ENCODE measurements at places on chromosomes 11 and 22. TPM values are rescaled to one million over a fixed set of nuclear protein-coding genes. Genes with fewer than 3 reads are reported as not detected.

OR6M1 gene
- total RNA-seq, result not detected

CREB3L1 gene
- not detected for total RNA-seq

BACE1 gene
- total RNA-seq, result 0.32 TPM

CD248 gene
- total RNA-seq, result not detected

OR5AP2 gene
- total RNA-seq, result not detected

OR2AG2 gene
- 0.34 TPM for total RNA-seq

FXYD6 gene
- 0.11 TPM for total RNA-seq

CCDC116 gene
- 0.78 TPM for total RNA-seq

SLC22A6 gene
- not detected for total RNA-seq

DEFB131B gene
- not detected for total RNA-seq

PNPLA5 gene
- total RNA-seq, result not detected

PDGFD gene
- not detected for total RNA-seq

Measured in activated T-helper 2 cell treated with anti-CD3 and anti-CD28 coated beads, Interferon-gamma antibody, Interleukin-2, Interleukin-4, amounts not matched to agents 10 μg/mL and 5 μg/mL and 100 μg/mL, durations not matched to agents 14 hours and 24 hours and 36 hours (primary cell).